ENCODE measurements at places on chromosomes 7 and 10.

DNA sequence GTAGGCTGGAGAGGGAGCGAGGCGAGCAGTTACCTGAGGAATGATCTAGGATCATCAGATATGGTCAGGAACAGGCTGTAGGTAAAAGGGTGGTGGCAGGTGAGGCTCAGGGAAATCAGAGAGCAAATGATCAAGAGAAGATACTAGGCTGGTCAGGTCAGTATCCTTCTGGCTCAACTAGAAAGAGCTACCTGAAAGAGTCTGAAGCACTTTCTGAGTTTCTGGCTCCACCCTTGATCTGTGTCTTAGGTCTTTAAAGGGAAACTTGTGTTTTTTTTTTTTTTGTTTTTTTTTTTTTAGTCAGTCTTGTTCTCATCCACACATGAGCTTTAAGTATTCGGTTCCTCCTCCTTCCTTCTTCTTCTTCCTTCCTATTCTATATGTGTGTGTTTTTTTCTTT is 10.5 kb downstream of the ADAM22 start:
- no peak for DNase-seq

DNA sequence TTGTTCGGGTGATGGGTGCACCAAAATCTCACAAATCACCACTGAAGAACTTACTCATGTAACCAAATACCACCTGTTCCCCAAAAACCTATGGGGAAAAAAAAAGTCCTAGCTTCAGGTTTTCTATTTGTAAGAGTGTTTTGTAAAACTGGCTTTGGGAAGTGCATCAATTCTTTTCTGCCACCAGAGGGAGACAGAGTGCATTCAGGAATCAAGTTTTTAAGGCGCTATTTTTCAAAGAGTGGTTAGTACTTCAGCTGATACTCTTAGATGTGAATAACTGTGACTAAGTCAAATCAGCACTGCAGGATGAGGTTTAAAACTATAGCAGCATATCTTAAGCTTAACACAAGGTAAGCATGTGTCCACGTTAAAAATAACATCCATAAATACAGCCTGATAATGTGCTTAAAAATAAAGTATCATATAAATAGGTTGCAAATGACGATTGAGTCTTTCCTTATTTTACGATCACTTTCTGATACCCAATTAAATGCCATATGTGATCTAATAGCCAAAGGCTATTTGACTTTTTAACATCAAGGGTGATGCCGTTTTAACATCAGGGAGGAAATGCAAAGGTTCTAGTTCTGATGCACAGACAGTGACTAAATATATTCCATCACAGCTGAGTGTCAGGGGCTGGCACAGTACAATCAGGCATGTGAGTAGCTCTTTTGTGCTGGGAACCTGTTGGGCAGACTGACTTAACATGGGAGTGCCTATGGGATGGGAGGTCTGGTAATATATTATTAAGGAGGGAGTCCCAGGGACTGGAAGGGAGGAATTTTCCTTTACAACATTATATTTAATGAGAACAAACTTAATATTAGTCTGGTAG is 10.6 kb upstream of the LYZL2 start:
- peak; percentile 43 for DNase-seq

GRCh38 chr7:115068220-115068619 is 146.3 kb downstream of the MDFIC start:
- no peak for DNase-seq

GRCh38 chr7:82416402-82416801 is 27.2 kb downstream of the CACNA2D1 start:
- DNase-seq: no peak

DNA sequence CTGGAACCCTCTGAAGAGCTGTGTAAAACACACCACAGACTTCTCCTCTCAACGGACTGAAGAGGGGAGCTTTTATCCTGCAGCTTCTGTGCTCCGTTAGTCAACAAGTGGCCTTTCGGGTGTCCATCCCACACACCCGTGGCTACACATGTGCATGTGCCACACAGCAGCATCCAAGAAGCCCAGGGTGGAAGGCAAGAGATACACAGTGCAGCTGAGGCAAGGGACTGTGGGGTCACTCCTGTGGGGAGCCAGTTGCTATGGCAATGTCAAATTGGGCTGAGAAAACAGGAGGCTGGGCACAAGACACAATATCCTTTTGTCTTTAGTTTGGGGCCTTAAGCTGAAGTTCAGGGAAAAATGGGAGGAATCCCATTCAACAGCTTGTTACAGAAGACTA is 28.7 kb downstream of the NET1 start:
- no peak for DNase-seq

DNA sequence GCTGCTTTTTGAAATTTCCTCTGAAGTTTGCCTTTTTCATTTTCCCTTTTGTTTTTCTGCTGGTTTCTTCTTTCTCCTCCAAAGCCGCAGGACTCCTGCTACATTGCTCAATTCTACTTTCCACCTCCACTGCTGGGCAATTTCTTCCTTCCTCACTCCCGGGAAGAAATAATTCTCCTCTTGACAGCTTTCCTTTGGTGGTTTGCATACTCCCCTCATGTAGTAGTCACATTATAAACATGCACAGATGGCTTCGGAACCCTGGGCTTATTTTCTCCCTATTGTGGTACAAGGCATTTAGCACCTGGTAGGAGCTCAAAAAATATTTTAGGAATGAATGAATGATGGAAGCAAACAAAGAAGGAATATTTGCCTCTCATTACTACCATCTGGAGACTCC is 977.2 kb downstream of the LRMDA start:
- no peak for DNase-seq

- no peak for DNase-seq
These were observed 118.8 kb downstream of the GRK5 start for GRCh38 chr10:119326167-119326566.

DNA sequence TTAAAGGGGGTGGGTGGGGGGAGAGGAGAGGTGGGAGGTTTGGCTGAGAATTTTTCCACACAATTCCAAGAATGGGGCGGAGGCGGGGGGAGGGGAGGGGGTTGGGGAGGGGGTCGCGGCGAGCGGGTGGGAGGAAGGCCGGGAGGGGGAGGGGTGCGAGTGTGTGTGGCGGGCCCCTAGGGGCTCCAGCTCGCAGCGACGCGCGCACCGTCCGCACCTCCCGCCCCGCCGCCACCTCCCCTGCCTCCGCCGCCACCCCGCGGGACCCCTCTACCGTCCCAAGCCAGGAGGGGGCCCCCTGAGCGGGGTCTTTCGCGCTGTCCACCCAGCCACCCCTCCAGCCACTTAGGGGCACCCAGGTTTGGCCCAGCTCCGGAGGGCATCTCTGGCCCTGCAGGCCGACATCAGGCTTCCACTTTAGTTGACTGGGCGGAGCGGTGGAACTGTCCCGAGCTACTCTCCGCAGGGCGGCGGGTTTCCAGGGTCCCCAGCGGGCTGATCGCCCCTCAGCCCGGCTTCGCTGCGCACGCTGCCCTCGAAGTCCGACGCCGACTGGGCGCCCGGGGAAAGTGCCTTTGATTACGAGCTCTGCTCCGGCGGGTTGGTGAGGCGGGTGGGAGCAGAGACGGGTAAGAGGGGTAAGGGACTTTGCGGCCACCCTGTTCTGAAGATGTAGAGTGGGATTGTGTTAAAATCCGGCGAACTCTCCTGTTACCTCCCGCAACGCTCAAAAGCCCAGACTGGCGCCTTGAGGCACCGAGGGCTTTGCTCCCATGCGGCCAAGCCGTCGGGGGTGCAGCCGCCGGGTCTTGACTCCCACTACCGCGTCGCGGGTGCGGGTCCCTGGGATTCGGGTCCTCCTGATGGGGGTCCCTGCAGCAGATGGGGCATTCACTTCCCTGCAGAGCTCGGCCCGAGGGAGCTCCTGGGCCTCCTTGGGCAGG is 1.8 kb upstream of the VAX1 start:
- no peak for DNase-seq

DNA sequence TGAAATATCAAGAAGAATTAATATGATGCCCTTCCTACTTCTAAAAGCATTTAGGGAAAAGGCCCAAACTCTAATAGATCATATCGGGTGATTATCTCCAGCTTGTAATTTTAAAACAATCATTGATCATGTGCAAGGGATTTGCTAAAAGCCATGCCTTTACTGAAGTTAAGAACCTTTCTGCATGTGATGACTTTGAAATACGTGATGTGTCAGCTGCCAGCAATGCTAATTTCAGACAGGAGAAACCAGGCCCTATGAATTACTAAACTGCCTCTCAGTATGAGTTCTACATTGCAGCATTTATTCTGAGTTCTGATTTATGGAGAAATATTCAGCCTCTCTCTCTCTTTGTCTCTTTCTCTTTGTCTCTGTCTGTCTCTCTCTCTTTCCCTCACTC is 203.6 kb upstream of the AKR1E2 start:
- DNase-seq: no peak

GRCh38 chr10:128339753-128340152 is 213.5 kb upstream of the MKI67 start:
- DNase-seq: no peak

DNA sequence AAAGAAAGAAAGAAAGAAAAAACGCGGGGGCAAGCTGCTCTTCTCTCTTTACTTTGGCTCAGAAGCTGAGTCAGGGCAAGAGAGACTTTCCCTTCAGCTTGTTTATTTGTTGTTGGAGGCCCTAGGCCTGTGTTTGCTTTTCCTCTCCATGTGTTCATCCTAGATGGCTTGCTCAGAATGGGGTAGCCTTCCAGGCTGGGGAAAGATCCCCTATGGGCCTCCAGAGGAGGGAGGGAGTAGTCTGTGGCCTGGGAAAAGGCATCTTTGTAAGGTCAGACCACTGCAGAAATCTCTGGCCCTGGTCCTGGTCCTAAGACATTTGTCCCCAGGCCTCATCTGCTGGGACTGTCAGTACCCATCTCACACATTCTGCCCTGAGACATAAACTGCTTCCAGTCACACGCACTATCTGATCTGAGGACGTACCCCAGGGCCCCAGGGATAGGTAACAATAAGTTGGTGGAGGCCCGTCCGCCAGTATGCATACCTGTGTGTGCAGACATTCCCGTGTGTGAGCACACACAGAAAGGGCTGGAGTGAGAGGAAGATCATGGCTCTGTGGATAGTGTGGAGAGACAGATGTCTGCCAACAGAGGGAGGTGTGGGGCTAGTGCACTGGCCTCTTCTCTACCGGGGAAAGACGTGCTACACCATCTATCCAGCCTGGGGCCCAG is 4.9 kb upstream of the SCD start:
- DNase-seq: peak; percentile 71

All from ACHN (cell line).